ENCODE measurements at places on chromosomes 6 and 20.
A peak's percentile ranks its signal among the peaks of the same experiment; 100 is the strongest.

DNA sequence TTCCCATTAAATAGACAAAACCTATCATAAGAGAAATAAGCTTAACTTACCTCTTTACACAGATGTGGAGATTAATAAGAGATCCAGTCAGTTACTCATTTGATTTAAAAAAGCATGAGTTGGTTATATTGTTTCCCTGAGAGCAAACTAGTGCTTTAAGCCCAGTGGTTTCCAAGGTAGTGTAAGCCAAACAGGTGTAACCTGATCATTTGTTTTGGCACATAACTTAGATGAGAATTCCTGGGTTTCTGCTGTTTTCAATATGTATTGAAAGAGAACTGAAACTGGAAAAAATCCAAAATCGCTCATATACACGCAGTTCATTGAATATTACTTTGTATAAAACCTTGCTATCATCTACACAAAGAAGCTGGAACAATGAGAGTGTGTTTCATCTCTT, 30.5 kb upstream of the SMIM8 start:
- H3K36me3 ChIP-seq = no peaks in the 10 kb centered on the region
- no peak for DNase-seq
- no peaks in the 10 kb centered on the region for H3K4me1 ChIP-seq
- no peak overlapping the region for H3K4me3 ChIP-seq
- no peaks in the 10 kb centered on the region for H3K27me3 ChIP-seq

GRCh38 chr20:10521068-10521831, 86.1 kb downstream of the SLX4IP start:
- DNase-seq = no peak
- no peak overlapping the region for H3K4me3 ChIP-seq
- no peak overlapping the region for H3K27ac ChIP-seq
- H3K27me3 ChIP-seq = no peaks in the 10 kb centered on the region
- no peaks in the 10 kb centered on the region for H3K4me1 ChIP-seq
- H3K36me3 ChIP-seq = no peaks in the 10 kb centered on the region

DNA sequence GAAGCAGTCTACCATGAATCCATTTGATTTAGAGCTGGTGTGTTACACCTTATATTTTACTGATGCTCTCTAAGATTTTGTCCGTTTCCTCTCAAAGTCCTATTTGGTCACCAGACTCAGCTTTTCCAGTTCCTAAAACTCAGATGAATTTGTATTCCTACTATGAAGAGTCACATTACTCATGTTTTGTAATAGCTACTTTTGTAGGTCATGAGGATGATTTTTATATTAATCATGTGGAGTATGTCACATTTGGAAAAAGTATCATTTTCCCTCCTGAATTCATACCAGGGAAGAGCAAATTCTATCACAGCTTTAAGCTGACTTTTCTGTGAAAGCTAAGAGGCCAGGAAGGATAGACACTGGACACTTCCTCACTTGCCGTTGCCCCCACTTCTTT, 140.6 kb upstream of the SCGN start:
- H3K36me3 ChIP-seq = no peaks in the 10 kb centered on the region
- no peaks in the 10 kb centered on the region for H3K27me3 ChIP-seq
- H3K4me1 ChIP-seq = no peaks in the 10 kb centered on the region
- DNase-seq = no peak
- no peak overlapping the region for H3K27ac ChIP-seq

DNA sequence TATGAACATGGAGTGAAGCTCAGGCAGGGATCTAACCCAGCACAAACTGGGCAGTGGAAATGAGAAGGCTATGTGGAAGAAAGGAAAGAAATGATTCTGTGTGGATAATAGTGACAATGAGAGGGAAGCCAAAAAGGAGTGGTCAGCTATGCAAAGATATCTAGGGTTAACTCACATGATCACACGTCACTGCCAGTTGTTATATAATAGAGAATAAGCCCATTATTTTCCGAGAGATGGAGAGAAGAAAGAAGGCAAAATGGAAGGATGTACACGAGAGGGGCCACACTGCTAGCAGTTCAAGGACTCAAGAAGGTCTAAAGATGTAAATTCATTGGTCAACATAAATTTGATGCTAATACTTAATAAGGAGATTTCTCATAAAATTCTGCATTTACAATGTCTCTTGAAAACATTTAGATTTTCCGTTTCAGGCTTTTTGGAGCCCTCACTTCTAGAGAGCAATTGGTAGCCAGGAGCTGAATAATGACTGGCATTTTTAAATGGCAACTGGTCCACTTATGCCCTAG, 18.8 kb upstream of the RCAN2 start:
- H3K4me3 ChIP-seq = no peak overlapping the region
- no peak overlapping the region for H3K27ac ChIP-seq
- DNase-seq = no peak
- H3K27me3 ChIP-seq = no peaks in the 10 kb centered on the region

- H3K27ac ChIP-seq = no peak overlapping the region
- no peaks in the 10 kb centered on the region for H3K4me1 ChIP-seq
- no peaks in the 10 kb centered on the region for H3K27me3 ChIP-seq
- H3K4me3 ChIP-seq = no peak overlapping the region
- H3K36me3 ChIP-seq = no peaks in the 10 kb centered on the region
These were observed 314.0 kb upstream of the JAG1 start for GRCh38 chr20:10987651-10988383.

DNA sequence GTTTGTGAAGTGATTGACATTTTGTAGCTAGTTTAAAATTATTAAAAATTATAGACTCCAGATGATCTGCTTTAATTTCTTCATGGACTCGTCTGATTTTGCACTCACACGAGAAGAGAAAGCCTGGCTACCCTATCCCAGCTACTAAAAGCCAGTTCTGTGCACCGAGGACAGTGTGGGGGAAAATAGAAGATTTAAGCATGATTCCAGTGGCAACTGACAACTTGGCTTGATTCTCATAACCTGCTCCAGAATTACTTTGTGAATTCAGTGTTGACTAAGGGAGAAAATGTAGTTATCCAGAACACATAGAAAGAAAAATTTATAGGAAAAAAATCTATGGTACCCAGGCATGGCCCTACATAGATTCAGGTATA, 88.7 kb downstream of the SNAP25 start:
- no peaks in the 10 kb centered on the region for H3K4me1 ChIP-seq
- H3K27me3 ChIP-seq = no peaks in the 10 kb centered on the region
- no peaks in the 10 kb centered on the region for H3K36me3 ChIP-seq

DNA sequence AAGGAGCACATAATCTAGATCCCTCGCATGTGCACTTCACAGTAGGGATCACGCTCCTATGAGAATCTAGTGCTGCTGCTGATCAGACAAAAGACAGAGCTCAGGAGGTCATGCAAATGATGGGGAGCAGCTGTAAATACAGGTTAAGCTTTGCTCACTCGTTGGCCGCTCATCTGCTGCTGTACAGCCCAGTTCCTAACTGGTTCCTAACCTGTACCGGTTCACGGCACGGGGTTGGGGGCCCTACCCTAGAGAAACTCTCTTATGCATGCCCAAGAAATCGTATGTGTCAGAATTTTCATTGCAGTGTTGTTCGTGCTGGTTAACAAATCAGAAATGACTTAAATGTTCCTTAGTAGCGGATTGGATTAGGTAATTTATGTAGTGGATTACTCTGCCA, 116.1 kb downstream of the CDH26 start:
- H3K27me3 ChIP-seq = no peaks in the 10 kb centered on the region
- no peaks in the 10 kb centered on the region for H3K36me3 ChIP-seq
- no peak for DNase-seq
- no peaks in the 10 kb centered on the region for H3K4me1 ChIP-seq
- no peak overlapping the region for H3K4me3 ChIP-seq
- H3K27ac ChIP-seq = no peak overlapping the region

GRCh38 chr6:42598300-42598699, 34.5 kb downstream of the UBR2 start:
- no peaks in the 10 kb centered on the region for H3K4me1 ChIP-seq
- no peak overlapping the region for H3K4me3 ChIP-seq
- no peaks in the 10 kb centered on the region for H3K36me3 ChIP-seq

DNA sequence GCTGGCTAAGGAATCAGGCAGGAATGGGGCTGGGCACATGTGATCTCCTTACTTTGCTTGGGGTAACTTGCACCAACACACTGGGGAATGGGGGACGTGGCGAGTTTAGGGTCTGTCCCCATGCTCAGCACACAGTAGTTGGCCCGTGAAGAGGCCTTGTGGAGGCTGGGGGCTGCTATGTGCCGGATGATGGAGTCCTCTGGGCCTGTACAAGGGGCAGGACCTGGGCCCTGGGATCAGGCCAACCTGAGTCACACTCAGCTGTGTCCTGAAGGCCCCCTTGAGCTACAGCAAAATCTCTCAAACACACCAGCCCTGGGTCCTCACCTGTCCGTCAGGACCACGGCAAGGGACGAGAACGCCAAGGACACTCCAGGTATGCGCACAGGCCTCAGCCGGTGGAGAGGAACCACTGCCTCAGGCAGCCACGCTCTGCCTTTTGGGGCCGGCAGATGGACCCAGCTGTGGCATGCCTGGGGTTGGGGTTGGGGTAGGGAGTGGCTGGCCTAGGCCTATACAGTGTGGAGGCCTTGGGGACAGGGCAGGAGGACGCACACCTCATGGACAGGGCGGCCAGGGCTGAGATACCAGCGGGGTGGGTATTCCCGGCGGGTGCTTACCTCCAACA, 11.1 kb downstream of the UCKL1 start:
- H3K4me1 ChIP-seq = peaks cover 3% of the 10 kb centered on the region
- DNase-seq = no peak
- H3K27me3 ChIP-seq = no peaks in the 10 kb centered on the region
- H3K27ac ChIP-seq = no peak overlapping the region

DNA sequence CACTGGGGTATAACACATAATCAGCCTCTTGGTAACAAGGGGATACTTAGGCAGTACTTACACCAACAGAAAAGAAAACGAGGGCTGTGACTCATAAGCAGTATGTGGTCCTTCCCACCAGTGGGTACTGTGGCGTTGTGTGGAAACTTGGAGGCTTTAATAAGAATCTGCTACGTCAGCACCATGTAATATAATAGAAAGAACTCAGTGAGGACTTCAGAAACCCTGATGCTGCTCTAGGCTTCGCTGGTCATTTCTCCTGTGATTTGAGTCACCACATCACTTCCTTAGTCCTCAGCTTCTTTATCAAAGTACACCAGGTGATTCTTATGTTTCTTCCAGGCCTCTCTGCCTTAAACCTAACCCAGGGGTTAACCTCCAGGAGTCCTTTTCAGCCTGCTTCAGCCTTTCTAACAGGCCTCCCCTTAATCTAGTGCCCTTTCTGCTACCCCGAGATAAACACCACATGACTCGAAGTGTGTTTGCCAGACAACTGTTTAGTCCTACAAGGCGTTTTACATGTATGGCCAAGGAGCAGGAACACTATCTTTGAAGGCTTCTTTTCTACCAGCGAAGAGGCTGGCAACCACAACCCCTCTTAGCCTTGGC, 68.5 kb downstream of the FYN start:
- no peaks in the 10 kb centered on the region for H3K27me3 ChIP-seq
- no peaks in the 10 kb centered on the region for H3K36me3 ChIP-seq
- H3K27ac ChIP-seq = peak overlapping the region; percentile 39
- peaks cover 19% of the 10 kb centered on the region for H3K4me1 ChIP-seq

- no peaks in the 10 kb centered on the region for H3K4me1 ChIP-seq
- no peak for DNase-seq
- no peak overlapping the region for H3K4me3 ChIP-seq
- H3K27me3 ChIP-seq = peaks cover 27% of the 10 kb centered on the region
These were observed 43.9 kb downstream of the NCR2 start for GRCh38 chr6:41379306-41379705.

GRCh38 chr20:20184149-20184548, 131.8 kb downstream of the CFAP61 start:
- no peak overlapping the region for H3K4me3 ChIP-seq
- peaks cover 13% of the 10 kb centered on the region for H3K4me1 ChIP-seq
- no peaks in the 10 kb centered on the region for H3K36me3 ChIP-seq
- H3K27me3 ChIP-seq = no peaks in the 10 kb centered on the region
- peak; percentile 55 for DNase-seq
- no peak overlapping the region for H3K27ac ChIP-seq

Data from MM.1S (cell line).